ENCODE measurements at places on chromosomes 2 and 18. TPM values are rescaled to one million over a fixed set of nuclear protein-coding genes. Genes with fewer than 3 reads are reported as not detected.

CYP20A1 gene
- 29.6 TPM for total RNA-seq

RAMP1 gene
- 287 TPM for total RNA-seq

FARP2 gene
- 30.1 TPM for total RNA-seq

DNA sequence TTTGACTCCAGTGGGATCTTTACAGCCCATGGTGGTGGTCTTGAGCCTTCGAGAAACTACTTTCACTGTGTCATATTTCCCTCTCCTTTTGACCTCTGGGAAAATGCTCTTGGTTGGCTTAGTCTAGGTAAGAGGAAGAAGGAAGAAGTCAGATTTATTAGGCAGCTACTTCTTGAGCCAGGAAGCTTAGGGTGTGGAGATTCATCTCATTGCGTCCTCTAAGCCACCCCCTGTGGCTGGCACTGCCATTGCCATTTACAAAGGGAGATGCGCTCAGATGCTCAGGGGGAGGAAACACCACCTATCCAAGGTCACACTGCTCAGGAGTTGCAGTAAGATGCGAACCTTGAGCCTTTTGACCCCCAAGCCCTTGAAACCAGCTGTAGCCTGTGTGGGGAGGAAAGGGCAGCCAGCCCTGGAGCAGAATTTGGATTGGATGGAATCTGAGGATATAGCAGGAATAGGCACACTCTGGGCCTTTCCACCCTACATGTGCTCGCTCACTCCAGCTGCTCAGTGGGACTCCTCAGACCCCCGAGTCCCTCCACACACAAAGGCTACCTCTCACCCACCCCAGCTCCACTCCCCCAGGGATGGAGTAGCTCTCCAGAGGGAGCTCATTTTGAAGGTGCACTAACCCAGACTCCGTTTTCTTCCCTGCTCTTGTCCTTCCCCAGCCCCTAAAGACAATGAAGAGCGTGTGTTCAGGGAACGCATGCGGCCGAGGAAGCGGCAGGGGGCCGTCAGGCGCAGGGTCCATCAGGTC lies 321.3 kb upstream of the EPAS1 start:
- DNase-seq = peak; percentile 75
- no peaks in the 10 kb centered on the region for H3K4me1 ChIP-seq
- peaks cover 30% of the 10 kb centered on the region for H3K36me3 ChIP-seq
- H3K4me3 ChIP-seq = no peak overlapping the region
- no peaks in the 10 kb centered on the region for H3K27me3 ChIP-seq

DNA sequence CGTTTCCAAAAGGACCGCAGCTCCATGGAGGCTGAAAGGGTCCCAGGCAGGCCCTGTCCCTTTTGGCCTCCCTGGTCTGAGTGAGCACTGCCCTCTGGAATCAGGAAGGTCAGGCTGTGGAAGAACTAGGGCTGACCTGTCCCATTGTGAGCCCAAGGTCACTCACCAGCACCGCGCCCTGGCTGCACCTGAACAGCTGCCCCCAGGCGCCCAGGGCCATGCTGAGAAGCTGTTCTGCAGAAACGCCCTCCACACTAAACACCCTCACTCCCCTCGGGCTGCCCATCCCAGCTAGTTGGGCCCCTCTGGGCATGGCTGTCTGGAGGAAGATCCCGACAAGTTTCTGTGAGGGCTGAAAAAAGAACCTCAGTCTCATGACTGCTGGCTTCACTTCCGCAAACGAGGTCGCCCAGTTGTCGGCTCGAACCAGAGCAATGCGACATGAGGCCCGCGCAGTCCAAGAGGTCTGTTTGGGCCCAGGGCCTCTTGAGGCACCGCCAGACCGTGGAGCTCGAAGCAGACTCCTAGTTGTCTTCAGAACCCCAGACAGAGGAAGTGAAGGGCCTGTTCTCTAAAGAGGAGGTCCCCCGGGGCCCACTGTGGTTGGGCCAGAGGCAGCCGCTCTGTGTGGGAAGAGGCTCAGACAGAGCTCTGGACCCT lies 64.4 kb downstream of the INPP5D start:
- H3K27me3 ChIP-seq = no peaks in the 10 kb centered on the region
- peaks cover 8% of the 10 kb centered on the region for H3K36me3 ChIP-seq
- no peak for DNase-seq
- no peaks in the 10 kb centered on the region for H3K4me1 ChIP-seq
- no peak overlapping the region for H3K4me3 ChIP-seq

- no peak overlapping the region for H3K4me3 ChIP-seq
- H3K27ac ChIP-seq = no peak overlapping the region
- no peaks in the 10 kb centered on the region for H3K4me1 ChIP-seq
- no peaks in the 10 kb centered on the region for H3K27me3 ChIP-seq
- no peak for DNase-seq
Observed at GRCh38 chr2:227657199-227657845, 9.3 kb upstream of the SCYGR5 start.

DNA sequence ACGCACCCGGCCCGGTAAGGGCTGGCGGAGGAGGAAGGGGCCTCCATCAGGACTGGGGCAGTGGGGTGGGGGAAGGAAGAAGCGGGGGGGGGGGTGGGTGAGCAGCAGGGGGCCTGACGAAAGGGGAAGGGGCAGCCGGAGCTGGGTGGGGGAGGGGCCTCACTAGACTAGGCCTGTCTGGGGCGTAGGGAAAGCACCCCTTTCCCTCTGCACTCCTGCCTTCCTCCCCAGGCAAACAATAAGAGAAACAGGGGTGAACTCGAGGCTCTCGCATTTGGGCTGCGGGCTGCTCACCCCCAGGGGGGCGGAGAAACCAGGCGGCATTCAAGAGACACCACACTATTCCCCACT lies 82.7 kb upstream of the POMC start:
- H3K4me1 ChIP-seq = peaks cover 30% of the 10 kb centered on the region
- peak overlapping the region; percentile 83 for H3K27ac ChIP-seq
- H3K27me3 ChIP-seq = no peaks in the 10 kb centered on the region
